Activated CD4-positive, CD25-positive, alpha-beta regulatory T cell treated with anti-CD3 and anti-CD28 coated beads, Interleukin-2, amount 50 U/mL, for 24 hours (primary cell): ENCODE measurements at places on chromosomes 6 and 20.

GRCh38 chr6:108323710-108324466 lies 29.0 kb downstream of the AFG1L start:
- no peak for ATAC-seq

- ATAC-seq = no peak
Observed at GRCh38 chr6:91506509-91506908, 919.6 kb upstream of the MAP3K7 start.

GRCh38 chr6:165913676-165914570 lies 250.9 kb upstream of the PDE10A start:
- no peak for ATAC-seq

GRCh38 chr20:2920473-2920872 lies 47.2 kb downstream of the PTPRA start:
- no peak for ATAC-seq

DNA sequence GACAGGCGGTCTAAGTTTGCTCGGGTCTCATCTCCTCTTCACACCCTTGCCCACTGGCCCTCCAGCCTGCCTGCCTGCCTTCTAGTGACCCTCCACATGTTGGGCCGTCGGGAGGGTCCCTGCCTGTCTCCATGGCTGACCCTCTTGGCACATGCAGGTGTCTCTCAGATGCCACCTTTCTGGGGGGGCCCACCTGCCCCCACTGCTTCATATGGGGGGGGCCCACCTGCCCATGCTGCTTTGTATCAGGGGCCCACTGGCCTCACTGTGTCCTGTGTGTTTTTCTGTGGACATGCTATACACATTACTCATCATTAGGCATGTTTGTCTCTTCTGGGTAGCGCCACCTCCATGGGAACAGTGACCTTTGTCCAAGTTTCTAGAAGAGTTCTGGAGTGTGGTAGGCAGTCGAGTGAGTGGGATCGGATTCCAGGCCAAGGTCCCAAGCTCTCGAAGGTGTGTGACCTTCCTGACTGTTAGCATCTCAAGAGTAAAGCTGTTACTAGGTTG lies 40.4 kb upstream of the KIF25 start:
- ATAC-seq = no peak
